Occipital lobe (tissue), 3 donors: ENCODE measurements at places on chromosomes 12 and 14.

- DNase-seq: no peak
Measured at GRCh38 chr12:93427779-93428564, 13.8 kb downstream of the UBE2N start.

DNA sequence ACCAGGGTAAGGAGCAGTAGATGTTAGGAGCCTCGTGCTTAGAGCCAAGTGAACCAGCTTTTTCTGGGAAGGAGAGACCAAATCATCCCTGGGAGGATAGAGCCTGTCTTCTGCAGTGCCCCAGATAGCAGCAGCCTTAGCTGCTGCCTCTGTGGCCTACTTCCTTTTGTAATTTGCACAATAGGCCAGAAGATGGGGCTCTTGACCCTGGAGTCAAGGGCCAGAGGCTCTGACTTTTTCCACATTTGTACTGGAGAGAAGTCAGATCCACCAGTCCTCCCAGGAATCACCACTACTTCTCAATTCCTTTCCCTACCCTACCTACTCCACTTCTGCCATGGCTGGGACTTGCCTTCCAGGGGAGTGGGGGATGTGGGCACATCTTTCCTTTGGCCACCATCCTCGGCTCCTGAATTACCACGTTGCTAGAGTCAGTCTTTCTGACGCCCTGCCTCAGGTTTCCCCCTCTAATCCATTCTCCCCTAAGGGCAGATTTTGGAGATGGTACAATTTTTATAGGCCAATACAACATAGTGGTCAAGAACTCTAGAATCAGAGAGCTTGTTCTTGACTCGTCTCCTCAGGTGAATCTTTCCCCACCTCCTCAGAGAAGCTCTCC is 3.3 kb upstream of the SLC4A8 start:
- DNase-seq: peak; percentile 61

- DNase-seq: no peak
Measured at GRCh38 chr12:94290353-94290752, 142.0 kb downstream of the PLXNC1 start.

DNA sequence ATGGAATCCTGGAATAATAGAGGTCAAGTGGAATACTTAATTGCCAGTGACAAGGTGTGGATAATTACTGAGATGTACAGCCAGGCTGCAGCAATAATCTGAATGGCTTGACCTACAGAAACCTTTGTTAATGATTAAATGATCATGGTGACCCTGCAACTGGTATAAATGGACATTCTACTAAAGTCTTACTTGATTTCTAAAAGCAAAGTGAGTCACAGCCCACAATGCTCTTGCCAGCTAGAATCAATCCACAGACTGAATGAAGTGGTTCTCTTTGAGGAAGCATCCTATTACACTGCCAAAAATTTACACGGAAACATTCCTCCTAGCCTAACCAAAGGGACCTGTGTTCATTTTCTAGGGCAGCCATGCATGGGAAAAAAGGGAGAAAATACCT is 518.5 kb downstream of the SOX5 start:
- no peak for DNase-seq

- no peak for DNase-seq
Measured at GRCh38 chr12:116876151-116876869, 4.9 kb downstream of the HRK start.

DNA sequence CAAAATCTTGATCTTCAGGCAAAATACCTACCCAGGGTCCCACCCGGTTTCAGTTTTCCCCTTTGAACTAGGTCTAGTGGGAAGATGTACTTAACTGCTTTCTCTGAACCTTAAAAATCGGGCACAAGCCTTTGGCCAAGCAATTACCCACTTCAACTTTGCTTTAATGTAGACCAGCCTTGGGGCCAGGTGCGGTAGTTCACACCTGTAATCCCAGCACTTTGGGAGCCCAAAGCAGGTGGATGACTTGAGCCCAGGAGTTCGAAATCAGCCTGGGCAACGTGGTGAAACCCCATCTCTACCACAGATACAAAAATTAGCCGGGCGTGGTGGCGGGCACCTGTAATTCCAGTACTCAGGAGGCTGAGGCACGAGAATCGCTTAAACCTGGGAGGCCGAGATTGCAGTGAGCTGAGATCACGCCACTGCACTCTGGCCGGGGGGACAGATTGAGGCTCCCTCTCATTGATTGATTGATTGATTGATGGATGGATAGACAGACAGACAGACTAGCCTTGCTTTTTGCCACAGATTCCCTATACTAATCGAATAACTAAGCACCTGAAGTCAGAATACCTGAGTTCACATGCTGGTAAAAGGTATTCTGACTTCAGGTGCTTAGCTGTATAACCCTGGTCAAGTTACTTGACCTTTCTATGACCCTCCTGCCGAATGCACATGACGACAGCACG is 1.9 kb downstream of the CLIP1 start:
- DNase-seq: no peak

GRCh38 chr12:5806371-5807089 is 138.5 kb downstream of the ANO2 start:
- DNase-seq: no peak

GRCh38 chr14:90760591-90761316 is 55.5 kb downstream of the TTC7B start:
- no peak for DNase-seq

GRCh38 chr14:103552846-103553210 is 9.6 kb downstream of the BAG5 start:
- no peak for DNase-seq

DNA sequence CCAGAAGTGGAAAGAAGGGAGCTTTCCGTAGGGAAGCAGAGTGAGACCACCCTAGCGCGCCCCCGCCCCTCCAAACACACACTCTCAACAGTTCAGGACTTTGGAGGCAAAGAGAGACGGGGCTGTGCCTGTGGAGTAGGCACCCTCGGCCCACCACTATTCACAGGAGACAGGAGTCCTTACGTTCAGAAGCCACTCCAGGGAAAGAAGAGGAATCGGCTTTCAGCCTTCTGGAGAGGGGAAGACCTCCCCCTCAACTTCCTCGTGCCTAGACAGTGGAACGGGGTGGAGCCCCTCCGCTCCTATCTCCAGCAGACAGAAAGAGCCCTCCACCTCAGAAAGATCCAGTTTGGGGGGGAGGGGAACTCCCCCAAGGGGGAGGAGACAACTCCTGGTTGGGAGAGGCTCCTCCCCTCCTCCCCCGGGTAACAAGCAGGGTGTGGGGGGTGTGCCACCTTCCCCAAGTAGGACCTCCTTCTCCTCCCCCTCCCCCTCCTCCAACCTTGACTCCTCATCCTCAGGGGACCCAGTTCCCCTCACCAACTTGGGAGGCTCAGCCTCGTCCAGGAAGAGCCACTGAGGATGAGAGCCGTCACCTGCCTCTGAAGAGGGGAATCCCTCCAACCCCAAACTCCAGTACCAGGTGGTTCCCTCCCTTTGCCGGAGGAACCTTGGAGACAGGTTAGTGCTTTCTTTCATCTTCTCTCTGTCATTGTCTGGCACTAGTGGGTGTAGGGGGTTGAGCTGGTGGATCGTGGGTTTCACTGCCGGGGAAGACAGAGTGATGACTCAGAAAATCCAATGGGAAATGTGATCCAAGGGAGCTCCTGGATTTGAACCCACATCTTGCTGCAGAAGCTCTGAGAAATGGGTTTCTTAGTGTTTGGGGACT is 883 bp downstream of the FOXJ2 start:
- no peak for DNase-seq

DNA sequence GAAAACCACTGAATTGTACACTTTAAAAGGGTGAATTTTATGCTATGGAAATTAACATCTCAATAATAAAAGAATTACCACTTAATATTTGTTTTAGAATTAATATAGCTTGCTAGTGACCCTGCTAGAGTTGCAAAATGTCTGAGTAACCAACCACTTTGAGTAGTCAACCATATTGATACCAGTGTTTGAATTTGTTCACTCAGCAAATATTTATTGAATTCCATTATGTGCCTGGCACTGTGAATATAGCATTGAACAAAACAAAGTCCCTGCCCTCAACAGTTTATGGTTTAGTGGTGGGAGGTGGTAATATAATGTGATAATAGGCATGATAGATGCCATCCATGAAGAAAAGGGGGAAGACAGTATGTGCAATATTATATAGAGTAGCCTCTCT is 4.6 kb downstream of the SNRPF start:
- DNase-seq: no peak

GRCh38 chr14:50501642-50502041 is 30.7 kb downstream of the MAP4K5 start:
- DNase-seq: no peak

DNA sequence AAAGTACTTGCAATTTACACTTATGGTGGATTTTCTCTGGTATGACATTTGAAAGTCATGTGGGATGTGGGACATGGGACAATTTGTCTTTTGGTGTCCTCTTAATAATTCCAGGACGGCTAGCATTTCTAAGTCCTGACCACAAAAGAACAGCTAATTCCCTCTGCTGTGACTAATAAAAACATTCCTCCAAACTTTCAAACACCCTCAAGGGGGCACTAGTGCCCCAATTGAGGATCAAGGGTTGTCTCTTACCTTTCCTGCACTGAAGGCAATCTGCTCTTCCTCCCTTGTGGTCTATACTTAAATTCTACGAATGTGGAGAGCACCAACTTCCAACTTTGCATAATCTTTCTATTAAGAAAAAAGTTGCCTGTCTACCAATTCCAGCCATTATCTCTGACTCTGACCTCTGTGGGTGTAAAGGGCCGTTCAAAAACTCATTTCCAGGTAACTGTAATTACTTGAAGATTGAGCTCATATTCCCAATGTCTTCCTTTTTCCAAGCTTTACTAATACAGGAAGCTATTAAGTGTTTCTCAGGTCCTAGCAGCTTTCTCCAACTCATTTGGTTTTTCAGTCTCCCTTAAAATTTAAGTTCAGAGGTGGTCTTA is 210.2 kb downstream of the PTPRO start:
- DNase-seq: no peak

DNA sequence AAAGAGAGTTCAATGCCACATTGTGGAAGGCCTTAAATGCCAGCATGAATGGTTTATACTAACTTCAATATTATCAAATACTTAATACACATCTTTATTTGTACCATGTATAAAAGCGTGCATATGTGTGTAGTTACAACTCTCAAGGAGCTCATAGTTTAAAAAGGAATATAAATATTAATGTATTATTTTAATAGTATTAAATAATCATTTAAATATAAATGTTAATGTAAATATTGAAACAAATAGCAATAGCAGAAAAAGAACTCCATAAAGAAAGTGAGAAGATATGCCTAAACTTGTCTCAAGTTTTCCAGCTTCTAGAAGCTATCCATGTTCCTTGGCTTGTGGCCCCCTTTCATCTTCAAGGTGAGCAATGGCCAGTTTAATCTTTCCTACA is 182.0 kb downstream of the FOXA1 start:
- DNase-seq: no peak

- no peak for DNase-seq
Measured at GRCh38 chr12:129701631-129702101, 202.2 kb downstream of the TMEM132D start.

DNA sequence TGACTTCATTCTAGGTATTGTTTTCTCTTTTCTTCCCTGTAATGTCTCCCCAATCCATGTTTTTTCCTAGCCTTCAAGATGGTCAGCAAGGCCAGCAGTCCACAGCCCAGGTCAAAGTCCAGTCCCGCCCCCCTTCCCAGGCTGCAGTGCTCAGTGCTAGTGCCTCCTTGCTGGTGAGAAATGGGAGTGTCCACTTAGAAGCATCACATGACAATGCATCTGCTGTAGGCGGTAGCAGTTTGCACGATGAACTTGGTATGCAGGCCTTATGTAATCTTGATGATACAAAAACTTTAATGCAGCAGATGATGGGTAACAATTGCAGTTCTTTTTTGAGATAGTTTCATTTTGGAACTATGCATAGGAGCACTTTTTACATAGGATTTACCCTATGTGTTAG is 88.4 kb downstream of the PCNX1 start:
- no peak for DNase-seq

DNA sequence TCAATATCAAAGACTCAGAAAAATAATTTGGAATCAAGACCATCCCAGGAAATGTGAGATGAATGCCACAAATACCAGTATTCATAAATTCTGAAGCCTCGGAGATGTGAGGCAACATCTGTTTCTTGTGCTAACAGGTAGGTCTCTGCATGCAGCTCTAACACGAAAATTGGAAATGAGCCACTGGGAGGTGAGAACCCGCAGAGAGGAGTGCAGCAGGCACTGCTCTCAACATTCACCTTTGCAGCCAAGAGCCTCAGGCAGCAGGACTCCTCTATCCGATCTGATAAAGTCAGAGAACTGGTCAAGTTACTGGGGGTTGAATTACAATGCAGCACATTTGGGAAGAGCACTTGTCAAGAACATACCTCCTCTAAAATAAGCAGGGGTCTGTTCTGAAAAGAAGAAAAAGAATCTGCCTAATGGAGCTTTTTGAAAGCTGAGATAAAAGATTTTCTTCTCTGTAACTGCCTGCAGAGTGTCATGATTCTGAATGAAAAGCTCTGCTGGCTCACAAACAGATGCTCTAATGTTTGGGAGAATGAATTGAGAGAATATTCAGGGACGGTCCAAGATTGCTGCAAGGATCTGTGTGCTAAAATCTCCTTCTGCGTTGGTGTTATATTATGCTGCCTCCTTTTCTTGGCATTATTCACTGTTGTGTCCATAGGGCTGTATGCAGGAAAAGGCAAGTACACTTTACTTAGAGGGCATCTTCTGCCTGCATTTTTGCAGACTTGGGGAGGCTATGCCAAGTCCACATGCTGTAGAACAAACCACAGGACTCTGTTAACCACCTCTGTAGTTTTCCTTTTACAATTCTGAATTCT is 209.6 kb upstream of the KRR1 start:
- DNase-seq: peak; percentile 13

DNA sequence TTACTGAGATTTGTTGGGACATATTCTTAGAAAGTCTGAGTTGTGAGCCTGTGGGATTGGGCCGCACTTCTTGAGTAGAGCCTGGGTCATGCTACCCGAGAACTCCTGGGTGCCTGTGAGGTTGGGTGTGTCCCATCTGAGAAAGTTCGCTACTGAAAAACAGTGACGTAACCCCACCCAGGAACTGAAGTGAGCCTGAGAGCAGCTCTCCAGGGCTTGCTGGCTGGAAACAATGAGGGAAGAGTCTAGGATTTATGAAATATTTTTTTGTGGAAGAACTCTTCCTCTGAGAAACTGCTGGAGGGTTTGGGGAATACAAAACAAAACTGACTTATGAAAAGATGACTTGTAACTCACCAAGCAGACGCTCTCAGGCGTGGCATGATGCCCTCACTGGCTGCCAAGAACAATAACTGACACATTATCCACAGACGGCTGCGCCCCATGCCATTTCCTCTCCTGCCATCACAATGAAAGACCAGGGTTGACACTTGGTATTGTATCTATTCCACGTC is 69.2 kb downstream of the RASSF3 start:
- DNase-seq: peak; percentile 10

DNA sequence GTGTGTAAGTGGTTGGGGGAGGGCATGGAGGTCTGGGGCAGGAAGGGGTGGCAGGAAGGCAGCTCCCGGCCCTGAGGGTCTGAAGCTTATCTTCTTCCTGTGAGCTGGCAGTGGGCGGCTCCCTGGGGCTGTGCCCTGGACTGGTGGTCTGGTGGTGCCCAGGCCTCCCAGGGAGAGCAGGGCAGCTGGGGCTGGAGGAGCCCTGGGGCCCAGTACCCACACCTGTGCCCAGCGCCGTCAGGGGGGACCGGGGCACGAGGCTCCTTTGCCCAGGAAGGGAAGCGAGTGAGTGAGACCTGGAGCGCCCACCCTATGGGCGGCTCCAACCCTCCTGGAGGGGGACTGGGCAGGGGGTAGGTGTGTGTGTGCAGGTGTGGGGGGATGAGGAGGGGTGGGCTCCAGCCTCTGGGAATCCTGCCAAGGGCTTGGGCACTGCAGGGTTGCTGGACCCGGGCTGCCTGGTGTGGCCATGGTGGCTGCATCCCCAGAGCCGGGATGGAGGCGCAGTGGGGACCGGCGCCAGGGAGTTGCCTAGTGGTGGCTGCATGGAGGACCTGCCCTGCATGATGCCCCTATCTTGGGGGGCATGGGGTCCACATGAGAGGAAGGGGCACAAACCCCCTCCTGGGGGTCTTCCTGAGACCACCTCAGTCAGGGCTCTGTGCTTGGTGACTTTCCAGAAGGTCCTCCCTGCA is 353.6 kb downstream of the TMEM121 start:
- no peak for DNase-seq
